CD8-positive, alpha-beta T cell (primary cell): ENCODE measurements at places on chromosomes 7 and 10.

DNA sequence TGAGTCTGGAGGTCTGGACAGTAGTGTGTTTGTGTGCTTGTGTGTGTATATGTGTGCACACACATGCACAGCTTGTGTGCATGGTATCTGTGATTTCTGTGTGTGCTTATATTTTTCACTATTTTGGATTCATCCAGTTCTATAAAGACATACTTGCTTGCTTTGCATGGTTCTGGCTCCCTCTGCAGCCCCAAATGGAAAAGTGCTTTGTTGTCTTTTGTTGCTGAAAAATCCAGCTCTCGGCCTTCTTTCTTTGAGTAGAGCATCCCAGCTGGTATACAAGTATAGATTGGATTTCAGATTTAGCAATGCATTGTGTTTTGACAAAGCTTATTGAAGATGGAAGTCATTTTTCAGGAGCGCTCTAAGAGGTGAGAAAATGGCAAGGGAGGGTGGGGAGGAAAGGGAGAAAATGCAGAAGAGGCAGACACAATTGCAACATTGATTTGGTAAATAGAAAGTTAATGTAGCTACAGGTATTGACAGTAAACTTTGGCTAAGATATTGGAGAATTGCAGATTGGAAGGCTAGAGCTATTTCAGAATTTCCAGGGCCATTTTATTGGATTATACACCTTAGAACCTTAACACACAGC is 333.9 kb downstream of the AUTS2 start:
- DNase-seq = no peak

DNA sequence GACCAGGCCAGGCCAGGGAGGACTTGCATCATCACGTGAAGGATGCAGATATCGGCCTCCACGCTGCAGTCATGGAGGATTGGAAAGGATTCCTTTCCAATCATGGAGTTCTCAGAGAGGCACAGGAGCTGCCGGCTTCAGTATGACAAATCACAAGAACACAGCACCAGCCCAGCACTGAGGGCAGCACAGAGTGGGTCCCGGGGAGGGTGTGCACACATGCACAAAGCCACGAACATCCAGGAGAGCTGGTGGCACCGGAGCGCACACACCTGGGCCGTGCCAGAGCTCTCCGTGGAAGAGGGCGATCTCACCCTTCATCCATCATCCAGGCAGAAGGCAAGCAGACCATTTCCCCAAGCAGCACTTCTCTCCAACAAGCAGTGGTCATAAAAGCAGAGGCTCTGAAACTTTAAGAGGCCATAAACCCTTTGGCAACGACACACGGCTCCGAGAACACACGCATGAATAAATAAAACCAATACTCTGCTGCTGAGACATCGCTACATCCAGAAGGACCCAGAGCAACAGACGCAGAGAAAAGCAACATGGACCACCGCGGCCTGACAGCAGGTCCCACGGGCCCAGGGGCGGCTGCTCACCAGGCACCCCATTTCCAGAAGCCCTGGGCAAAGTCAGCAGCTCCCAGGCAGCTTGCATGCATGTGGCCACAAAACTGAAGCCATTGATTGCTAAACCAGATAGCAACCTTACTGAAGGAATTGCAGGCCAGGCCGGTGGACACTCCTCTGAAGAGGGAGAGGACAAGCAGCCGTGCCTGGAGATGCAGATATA is 180.8 kb downstream of the USP6NL start:
- DNase-seq = no peak

DNA sequence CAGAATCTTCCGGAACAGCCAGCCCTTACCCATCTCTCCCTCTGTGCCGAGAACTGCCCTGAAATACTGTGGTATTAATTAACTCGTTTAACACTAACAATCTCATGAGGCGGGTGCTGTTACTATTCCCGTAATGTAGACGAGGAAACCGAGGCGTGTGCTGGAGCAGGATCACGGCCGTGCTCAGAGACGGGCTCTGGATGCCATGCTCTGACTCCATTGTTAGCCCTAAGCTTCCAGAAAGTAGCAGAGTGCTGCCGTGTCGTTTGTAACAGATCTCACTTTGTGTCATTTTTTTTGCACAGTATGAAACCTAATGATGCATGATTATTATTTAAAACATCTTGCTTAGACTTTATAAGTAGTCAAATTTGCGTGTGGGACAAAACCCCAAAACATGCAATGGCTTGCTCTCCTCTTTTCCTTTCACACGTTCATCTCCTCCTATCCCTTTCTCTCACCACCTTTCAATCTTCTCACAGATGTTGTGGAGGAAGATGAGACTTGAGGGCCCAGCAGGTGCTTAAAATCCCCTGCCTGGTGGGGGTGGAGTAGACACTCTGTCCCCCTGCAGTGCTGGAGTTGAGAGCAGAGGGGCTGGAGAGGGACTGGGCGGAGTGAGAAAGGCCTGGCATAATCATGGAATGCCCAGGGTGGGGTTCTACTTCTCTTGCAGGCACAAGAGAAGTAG is 482 bp upstream of the ACTR3C start:
- no peak for DNase-seq

DNA sequence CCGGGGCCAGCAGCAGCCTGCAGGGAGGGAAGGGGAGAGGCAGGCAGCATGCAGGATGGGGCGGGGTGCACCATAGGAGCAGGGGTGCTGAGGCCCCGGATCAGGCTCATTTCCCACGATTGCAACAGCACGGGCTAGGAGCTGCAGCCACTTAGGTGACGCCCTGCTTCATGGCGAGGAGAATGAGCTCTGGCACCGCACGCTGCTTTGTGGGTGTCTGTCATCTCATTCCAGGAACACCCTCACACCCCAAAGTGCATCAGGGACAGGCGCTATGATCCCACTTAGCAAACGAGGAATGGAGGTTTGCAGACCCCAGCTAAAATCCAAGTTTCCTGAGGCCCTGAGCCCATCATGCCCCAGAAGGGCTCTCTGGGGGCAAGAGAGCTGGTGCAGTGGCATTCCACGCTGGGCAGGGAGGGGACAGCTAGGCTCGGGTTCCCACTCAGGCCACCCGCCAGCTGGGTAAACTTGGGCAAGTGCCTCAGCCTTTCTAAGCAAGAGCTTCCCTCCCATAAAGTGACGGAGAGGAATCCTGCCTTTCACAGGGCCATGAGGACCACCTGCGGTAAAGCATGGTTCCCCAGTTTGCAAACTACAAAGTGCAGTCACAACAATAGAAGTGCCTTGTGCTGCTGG is 9.3 kb downstream of the KCNH2 start:
- DNase-seq = no peak

- DNase-seq = no peak
Measured at GRCh38 chr7:92131764-92132330, 2.4 kb downstream of the CYP51A1 start.

GRCh38 chr10:128009372-128010126 is 102.6 kb downstream of the PTPRE start:
- no peak for DNase-seq

GRCh38 chr10:68082872-68083271 is 7.8 kb upstream of the HERC4 start:
- no peak for DNase-seq

GRCh38 chr10:3668276-3668965 is 116.6 kb downstream of the KLF6 start:
- peak; percentile 82 for DNase-seq

- DNase-seq = no peak
Measured at GRCh38 chr7:81687062-81687461, 82.8 kb downstream of the HGF start.

DNA sequence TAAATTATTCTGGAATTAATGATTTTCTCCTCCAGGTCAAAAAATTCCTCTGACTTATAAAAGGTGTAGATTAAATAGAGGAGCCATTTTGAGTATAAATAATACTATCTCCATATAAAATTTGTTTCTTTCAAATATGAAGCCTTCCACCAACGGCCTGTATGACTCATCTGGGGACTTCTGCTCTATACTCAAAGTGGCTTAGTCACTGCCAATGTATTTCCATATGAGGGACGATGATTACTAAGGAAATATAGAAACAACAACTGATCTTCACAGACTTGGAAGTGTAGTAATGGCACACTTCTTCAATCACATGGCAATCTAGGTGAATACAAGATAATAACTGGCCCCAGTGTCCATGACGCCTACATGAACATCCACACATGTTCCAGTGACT is 335.6 kb upstream of the HGF start:
- no peak for DNase-seq

DNA sequence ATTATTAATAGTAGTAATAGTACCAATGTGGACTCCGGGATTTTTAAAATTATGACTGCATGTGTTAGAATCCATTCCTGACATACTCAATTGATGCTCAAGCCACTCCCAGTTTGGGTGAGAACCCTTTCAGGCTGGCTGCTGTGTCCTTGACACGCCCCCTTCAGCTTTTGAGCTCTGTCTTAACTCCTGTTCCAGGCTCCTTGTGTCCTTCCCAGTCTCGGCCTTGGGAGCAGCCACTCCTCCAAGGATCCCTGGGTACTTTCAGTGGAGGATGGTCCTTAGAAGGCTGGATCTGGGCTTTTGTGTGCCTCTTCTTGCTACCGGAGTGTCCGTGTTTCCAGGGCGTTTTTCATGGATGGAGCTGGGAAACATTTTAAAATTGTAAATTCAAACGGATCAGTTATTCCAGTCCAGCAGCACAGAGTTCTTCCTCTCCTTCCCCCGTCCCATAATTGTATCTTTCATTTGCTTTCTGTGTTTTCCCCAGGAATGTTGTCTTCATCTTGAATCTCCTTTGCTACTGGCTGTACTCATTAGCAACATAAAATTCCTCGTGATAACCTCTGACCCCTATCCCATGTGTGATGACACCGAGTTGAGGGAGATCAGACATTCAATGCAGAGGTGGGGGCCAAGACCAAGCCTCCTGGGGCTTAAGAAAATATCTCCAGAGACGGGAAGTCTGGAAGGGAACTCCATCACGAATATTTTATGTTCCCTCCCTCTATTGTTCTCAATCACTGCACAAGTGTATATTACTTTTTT is 40.0 kb upstream of the PFKFB3 start:
- no peak for DNase-seq

GRCh38 chr7:12674861-12675260 is 12.6 kb upstream of the ARL4A start:
- peak; percentile 42 for DNase-seq

- DNase-seq = no peak
Measured at GRCh38 chr10:119550827-119551226, 8.3 kb upstream of the RGS10 start.

- DNase-seq = no peak
Measured at GRCh38 chr10:103441206-103441605, 11.0 kb downstream of the CALHM2 start.
